Stimulated activated CD8-positive, alpha-beta memory T cell treated with anti-CD3 and anti-CD28 coated beads, Interleukin-4, amount 100 ng/mL, for 24 hours (primary cell): ENCODE measurements at places on chromosomes 7 and 10.

- DNase-seq: no peak
These were observed 276.9 kb upstream of the KLF14 start for GRCh38 chr7:131010717-131011431.

DNA sequence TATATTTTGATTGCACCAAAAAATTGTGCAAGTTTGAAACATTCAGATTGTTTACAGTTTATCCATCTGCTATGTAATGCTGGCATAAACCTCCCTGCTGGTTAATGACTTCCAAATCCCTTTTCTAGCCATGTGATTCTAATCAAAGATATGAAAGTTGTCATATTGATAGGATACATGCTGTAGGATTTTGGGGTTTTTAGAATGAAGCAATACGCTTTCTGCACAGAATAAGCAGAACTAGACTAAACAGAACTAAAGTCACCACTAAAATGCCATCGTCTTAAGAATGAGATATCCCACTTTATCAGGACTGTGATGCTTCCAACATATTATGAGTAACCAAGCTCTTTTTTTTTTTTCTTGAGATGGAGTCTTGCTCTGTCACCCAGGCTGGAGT lies 856 bp downstream of the SSMEM1 start:
- DNase-seq: no peak

GRCh38 chr7:4742051-4742573 lies 33.3 kb upstream of the AP5Z1 start:
- DNase-seq: no peak

- no peak for DNase-seq
These were observed 63.6 kb downstream of the TMEM130 start for GRCh38 chr7:98805956-98806838.

DNA sequence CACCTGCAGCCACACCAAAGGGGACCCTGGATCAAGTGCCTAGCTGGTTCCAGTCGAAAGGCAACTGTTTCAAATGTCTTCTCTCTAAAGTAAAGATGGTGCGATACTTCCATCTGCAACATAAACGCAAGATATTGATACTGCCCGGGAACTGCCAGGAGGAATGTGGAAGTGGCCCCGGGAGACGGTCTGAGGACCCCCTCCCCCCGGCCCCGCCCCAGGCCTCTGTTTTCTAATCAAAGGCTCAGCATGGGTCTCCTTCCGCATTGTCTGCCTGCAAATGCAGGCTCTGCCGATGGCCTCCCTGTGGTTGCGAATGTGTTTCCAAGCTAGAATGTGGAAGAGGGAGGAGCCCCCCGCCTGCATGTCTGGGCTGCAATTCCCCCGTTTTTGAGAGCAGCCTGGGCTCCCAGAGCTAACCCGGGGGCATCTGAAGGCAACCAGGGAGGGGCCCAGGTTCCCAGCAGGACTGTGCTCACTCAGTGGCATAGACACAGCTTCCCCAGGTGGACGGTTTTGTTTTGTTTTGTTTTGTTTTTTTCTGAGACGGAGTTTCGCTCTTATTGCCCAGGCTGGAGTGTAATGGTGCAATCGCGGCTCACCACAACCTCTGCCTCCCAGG lies 223.9 kb upstream of the PPP2R2D start:
- no peak for DNase-seq

DNA sequence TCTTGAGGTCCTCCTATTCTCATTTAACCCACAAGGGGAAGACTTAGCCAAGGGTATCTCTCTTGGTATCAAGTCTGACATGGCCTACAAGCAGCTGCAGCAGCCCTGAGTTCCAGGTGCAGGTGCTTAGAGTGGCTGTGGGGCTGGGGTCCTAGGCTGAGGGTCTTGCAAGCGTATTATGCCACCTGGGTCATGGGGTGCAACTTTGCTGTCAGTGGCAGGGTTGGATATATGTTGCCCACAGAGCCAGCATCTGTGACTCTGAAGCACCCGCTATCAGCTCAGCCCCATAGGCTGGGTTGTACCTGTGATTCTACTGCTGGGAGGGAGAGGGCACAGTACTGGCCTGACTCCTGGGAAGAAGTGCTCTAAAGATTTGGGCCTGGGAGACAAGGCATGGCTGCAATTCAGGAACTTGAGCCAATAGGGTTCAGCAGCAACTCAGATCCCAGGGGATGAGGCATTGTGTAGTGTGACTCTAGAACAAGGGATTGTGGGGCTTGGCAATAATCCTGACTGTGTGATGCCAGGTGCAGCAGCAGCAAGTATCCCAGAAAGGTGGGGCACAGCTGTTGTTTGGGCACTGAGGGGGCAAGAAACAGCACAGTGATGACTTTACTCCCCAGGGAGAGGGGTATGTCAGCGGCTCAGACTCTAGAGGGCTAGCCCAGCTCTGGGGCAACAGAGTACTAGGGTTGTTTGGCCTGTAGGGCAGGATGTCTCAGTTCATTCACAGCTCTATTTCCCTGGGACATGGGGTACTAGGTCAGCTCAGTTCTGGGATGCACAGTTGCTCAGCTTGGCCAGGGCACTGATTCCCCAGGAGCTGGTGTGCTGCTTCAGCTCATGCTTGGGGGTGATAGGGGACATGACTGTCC lies 41.4 kb downstream of the NEURL1 start:
- DNase-seq: no peak

- no peak for DNase-seq
These were observed 21.7 kb upstream of the RET start for GRCh38 chr10:43055217-43055616.

- no peak for DNase-seq
These were observed 14.5 kb downstream of the SRGN start for GRCh38 chr10:69102440-69102839.

- no peak for DNase-seq
These were observed 42.0 kb downstream of the SRPK2 start for GRCh38 chr7:105346593-105347322.

- DNase-seq: no peak
These were observed 569 bp downstream of the CAV1 start for GRCh38 chr7:116525298-116525912.

DNA sequence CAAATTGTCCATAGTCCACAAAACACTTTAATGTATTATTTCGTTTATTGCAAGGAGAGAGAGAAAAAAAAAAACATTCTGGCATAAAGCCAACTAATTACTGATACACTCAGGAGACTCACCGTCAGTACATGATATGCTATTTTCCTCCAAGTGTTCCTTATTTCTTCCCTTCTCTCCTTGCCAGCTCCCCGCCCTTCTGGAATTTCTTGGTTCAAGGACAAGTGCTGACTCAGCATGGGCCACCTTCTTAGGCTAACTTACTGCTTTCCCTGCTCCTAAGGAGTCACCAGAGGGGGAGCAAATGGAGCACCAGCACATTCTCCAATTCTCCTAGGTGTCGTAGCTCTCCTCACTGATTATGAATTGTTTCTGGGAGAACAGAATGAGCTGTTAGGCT lies 133.8 kb upstream of the HDAC9 start:
- DNase-seq: no peak

DNA sequence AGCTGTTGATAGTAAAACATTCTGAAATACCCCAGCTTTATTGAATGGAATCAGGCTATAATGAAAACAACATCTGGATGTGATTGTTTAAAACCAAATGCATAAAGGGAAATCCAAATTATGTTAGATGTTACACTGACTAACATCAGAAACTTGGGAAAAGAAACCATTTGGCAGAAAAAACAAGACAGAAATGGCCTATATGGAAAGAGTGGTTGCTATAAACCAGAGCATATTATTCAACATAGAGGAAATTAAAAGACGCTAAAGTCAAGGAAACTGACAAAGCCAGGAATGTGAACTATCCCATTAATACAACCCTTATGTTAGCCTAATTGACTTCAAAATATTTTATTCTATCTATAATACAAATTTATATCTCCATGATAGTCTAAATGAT lies 53.0 kb upstream of the CABCOCO1 start:
- no peak for DNase-seq

GRCh38 chr10:46019569-46020343 lies 10.7 kb downstream of the NCOA4 start:
- DNase-seq: no peak

- no peak for DNase-seq
These were observed 80.9 kb downstream of the ABLIM1 start for GRCh38 chr10:114577133-114577532.

GRCh38 chr10:58963723-58964124 lies 212.7 kb upstream of the PHYHIPL start:
- DNase-seq: no peak

GRCh38 chr7:34160261-34160752 lies 255.0 kb downstream of the BMPER start:
- no peak for DNase-seq

DNA sequence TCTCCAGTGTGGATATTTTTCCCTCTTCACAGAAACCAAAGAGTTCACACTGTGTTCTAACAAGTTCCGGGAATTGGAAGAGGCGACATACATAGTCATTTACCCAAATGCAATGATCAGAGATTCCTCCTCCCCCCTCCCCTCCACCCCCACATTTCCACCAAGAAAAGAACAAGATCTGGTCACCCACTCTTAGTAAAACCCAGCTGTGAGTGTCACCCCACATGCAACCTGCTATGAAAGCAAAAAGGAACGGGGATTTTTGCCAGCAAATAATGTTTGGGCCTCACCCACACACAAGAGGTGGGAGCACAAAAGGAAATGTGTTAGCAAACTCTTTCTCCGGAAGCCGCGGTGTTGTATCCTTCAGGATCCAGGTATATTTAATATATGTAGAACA lies 745.0 kb upstream of the AUTS2 start:
- no peak for DNase-seq

- DNase-seq: peak; percentile 42
These were observed 13.0 kb upstream of the STK31 start for GRCh38 chr7:23696916-23697441.

DNA sequence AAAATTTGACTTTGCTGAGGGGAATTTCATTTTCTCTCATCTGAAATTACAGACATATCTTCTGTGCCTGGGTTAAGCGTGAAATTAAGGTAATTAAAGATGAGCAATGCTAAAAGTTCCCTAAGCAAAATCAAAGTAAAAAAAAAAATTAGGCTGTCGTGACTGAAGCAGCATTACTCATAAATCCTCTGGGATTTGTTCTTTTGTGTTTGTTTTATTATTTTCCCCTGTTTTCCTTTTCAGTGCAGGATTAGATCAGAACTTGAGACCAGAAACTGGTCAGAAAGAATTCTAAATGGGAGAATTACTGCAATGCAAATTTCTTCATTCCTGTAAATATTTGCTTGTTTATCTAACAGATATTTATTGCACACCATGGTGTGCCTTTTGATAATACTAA lies 141.4 kb upstream of the BET1 start:
- DNase-seq: no peak

GRCh38 chr7:18577096-18577771 lies 81.7 kb downstream of the HDAC9 start:
- no peak for DNase-seq

DNA sequence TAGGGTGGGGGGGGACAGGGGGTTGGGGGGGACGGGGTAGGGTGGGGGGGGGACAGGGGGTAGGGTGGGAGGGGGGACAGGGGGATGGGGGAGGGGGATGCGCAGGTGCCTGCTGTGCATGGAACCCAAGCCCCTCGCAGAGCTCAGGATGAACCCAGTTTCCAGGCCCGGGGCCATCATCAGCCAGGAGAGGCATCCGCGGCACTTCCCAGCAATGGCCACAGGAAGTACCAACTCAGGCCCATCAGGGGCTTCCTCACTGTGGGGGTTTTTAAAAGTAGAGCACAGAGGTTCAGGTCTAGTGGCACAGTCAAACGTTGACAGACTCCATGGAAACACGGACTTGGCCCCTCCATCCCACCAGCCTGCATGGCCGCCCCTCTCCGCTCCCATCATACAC lies 172.7 kb downstream of the DIP2C start:
- DNase-seq: no peak
